ENCODE measurements at places on chromosomes 7 and 10. TPM values are rescaled to one million over a fixed set of nuclear protein-coding genes. Genes with fewer than 3 reads are reported as not detected.

UCN3 gene
- polyA plus RNA-seq, result 2.5 TPM

SLC13A4 gene
- 5.6 TPM for polyA plus RNA-seq

- DNase-seq, result no peak
Observed at GRCh38 chr7:101863598-101863997, 46.2 kb downstream of the CUX1 start.

NOLC1 gene
- polyA plus RNA-seq, result 89.0 TPM

POT1 gene
- polyA plus RNA-seq, result 37.5 TPM

- no peak for DNase-seq
Observed at GRCh38 chr10:70738761-70739121, 46.4 kb downstream of the TBATA start.
